ENCODE measurements at places on chromosomes 1 and 21. TPM values are rescaled to one million over a fixed set of nuclear protein-coding genes. Genes with fewer than 3 reads are reported as not detected.

Gene CERS2
- total RNA-seq = 354 TPM

Gene ZBTB48
- total RNA-seq = 13.2 TPM

Gene SIM2
- 5.6 TPM for total RNA-seq

Gene PLXNA2
- total RNA-seq = 6.5 TPM

Gene UBASH3A
- not detected for total RNA-seq

Gene IRF6
- 0.10 TPM for total RNA-seq

Gene RHD
- not detected for total RNA-seq

Gene RORC
- not detected for total RNA-seq

Gene PLA2G2D
- not detected for total RNA-seq

Gene SLC1A7
- not detected for total RNA-seq

Gene AADACL3
- total RNA-seq = not detected

Gene C1orf216
- total RNA-seq = 5.5 TPM

Gene CD1E
- total RNA-seq = not detected

Gene OR10J1
- total RNA-seq = 0.05 TPM

Gene MTARC2
- 10.7 TPM for total RNA-seq

Gene LCE3E
- not detected for total RNA-seq

Gene ASTN1
- total RNA-seq = 0.47 TPM

Gene TMCO2
- total RNA-seq = not detected

Gene CHI3L2
- 1.2 TPM for total RNA-seq

Gene OPTC
- not detected for total RNA-seq

Gene SIK1
- 23.2 TPM for total RNA-seq

Gene CAPZB
- total RNA-seq = 43.7 TPM

Gene PDE9A
- 5.3 TPM for total RNA-seq

Gene SELE
- total RNA-seq = not detected

Gene COL24A1
- total RNA-seq = 0.09 TPM

Gene USP16
- total RNA-seq = 45.6 TPM

Gene JMJD4
- total RNA-seq = 22.0 TPM

Gene CBR3
- 9.5 TPM for total RNA-seq

Gene CXADR
- total RNA-seq = 22.6 TPM

Gene CCDC27
- not detected for total RNA-seq

Gene SELENBP1
- 28.9 TPM for total RNA-seq

Gene PEX10
- 19.7 TPM for total RNA-seq

Gene ACTRT2
- not detected for total RNA-seq

Gene LYST
- total RNA-seq = 8.7 TPM

Gene ITLN2
- total RNA-seq = not detected

Gene AGRN
- total RNA-seq = 37.8 TPM

Gene AIRE
- total RNA-seq = not detected

Gene MYBPH
- not detected for total RNA-seq

Gene SRP9
- total RNA-seq = 502 TPM

Gene LENEP
- 0.84 TPM for total RNA-seq

Gene ZYG11B
- 12.6 TPM for total RNA-seq

Gene LMOD1
- not detected for total RNA-seq

Gene TCHHL1
- not detected for total RNA-seq

Gene ESPN
- total RNA-seq = not detected

Gene LINGO4
- total RNA-seq = not detected

Gene ABCA4
- total RNA-seq = not detected

Gene CFHR5
- total RNA-seq = not detected

Gene ENAH
- total RNA-seq = 126 TPM

Gene RGS4
- not detected for total RNA-seq

Gene FCER1G
- total RNA-seq = not detected

Gene CELA2B
- not detected for total RNA-seq

Gene AMY1B
- not detected for total RNA-seq

Gene PCAT6
- total RNA-seq = 0.46 TPM

Gene IFI16
- total RNA-seq = 46.6 TPM

Gene RXFP4
- total RNA-seq = not detected

Gene GJA9
- total RNA-seq = not detected

Measured in NCI-H460 (cell line).